Stimulated activated CD8-positive, alpha-beta memory T cell treated with anti-CD3 and anti-CD28 coated beads, Interleukin-12 subunit alpha, Interleukin-12 subunit beta, amount 100 ng/mL, for 4 hours (primary cell): ENCODE measurements at places on chromosomes 1 and 21.

DNA sequence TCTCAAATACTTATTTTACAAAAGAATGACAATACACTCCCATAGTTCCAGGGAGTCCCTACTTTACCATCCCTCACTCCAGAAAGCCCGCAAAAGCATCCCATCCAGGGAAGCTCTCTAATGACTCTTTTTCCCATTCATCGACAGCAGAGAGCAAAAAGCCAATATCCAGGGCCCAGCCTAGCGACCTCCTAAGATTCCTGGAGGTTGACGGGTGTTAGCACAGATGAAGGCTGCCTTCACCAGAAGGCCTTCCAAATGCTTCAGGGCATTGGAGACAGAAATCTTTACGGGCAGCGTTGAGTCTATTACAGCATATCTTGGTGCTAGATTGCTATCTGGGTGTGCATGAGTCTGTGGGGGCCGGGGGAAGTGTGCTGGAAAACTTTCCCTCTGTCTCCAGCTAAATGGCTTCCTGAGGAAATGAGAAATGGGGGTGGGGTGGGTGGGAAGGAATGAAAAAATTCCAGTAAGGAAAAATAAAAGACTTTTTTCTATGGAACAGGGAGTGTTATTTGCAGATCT is 136.6 kb downstream of the PROX1 start:
- DNase-seq = no peak

DNA sequence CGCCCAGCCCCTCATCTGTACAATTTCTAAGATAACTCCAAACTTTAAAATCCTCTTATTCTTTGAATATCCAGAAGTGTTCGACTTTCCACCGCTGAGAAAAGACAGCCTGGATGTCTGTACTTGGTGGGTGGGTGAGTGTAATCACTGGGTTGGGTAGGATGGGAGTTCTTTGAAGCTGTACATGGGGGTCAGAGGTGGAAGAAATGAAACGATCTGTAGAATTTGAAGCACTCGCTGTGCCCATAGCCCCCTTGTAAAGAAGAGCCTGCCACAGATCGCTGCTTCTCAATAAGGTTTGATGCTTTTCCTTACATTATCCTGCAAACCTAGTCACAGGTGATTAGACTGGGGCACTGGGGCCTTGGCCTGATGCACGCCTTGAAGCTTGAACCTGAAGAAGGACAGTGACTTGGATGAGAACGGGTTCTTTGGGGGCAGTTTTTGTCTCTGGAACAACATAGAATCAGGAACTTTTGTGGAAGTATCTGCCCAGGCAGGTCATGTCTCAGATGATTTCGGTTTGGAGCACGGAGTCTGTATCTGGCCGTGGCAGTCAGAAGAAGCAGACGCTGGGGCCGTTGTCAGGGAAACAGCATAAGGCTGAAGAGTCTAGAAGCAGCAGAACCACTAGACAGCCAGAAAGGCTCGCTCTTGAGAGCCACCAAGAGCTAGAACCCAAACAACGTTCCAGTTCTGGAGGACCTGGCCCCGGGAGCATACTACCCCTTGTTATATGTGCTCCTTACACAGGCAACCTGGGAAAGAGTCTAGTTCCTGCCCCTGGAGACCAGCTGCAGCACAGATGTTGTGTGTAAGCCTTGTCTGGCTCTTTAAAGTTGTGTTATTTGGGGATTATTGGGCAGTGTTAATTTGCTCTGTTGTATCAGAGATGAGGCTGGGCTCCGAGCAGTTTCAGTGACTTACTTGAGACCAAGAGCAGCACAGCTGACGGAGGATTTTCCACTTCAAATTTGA is 45.1 kb upstream of the SCCPDH start:
- DNase-seq = no peak

DNA sequence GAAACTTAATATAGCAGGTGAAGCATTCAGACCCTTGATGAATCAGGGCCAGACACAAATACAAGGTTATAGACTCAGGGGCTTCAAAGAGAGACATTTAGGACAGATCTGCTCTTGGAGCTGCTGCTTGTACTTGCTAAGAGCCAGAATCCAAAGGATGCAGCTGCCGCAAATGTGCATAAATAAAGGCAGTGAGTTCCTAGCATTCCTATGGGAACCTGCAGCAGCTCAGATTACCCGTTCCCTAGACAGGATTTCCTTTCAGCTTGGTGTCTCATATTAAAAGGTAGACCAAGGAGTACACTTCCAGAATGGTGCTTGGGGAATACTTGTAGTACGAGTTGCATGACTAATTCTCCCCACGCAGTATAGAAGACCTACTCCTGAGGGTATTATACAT is 9.7 kb upstream of the LRRC53 start:
- DNase-seq = no peak

GRCh38 chr1:160544647-160545046 is 21.6 kb upstream of the SLAMF6 start:
- no peak for DNase-seq

DNA sequence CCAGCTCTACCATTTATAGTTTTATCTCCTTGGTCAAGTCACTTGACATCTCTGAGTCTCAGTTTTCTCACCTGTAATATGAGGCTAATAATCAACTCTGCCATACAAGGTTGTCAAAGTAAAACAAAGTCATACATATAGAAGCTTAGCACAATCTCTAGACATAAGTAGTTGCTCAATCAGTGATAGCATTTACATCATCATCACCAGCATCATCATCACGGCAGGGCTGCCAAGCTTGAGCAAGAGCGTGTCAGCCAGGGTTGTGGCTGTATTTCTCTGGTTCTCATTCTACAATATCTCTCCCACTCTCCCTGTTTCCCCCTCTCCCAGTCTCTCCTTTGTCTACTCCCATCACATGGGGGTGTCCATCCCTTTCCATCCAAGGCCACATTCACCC is 41.7 kb upstream of the COA6 start:
- DNase-seq = no peak

GRCh38 chr1:111480674-111481073 is 6.9 kb downstream of the C1orf162 start:
- no peak for DNase-seq

- no peak for DNase-seq
Observed at GRCh38 chr1:29664711-29665110, 428.4 kb downstream of the PTPRU start.

- no peak for DNase-seq
Observed at GRCh38 chr1:169878498-169878897, 15.2 kb downstream of the SCYL3 start.

DNA sequence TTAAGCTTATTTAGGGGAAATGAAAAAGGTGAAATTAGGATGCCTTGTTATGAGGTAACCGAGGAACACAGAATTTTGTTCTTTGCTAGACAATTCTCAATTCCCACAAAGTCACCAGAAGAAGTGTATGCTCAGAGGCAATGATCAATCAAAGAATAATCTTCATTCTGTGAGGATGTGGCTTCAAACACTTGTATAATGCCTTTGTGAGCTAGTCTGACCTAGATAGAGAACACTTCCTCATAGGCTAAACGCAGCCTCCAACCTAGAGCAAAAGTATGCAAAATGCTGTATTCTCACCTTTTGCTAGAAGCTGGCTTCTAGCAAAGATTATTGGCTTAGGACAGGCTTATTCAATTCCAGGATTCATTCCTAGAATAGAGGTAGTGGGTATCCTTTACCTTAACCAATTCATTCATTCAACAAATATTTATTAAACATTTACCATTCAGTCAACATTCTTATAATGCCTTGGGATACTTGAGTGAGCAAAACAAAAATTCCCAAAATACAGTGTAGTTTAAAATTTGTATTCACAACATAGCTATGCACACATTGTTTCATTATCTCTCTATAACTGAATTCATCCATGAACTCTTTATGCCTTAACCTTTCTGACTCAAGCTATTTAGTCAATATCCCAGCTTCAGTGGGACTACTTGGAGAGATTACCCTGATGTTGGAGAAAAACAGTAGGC is 530.2 kb downstream of the PTPRC start:
- no peak for DNase-seq

DNA sequence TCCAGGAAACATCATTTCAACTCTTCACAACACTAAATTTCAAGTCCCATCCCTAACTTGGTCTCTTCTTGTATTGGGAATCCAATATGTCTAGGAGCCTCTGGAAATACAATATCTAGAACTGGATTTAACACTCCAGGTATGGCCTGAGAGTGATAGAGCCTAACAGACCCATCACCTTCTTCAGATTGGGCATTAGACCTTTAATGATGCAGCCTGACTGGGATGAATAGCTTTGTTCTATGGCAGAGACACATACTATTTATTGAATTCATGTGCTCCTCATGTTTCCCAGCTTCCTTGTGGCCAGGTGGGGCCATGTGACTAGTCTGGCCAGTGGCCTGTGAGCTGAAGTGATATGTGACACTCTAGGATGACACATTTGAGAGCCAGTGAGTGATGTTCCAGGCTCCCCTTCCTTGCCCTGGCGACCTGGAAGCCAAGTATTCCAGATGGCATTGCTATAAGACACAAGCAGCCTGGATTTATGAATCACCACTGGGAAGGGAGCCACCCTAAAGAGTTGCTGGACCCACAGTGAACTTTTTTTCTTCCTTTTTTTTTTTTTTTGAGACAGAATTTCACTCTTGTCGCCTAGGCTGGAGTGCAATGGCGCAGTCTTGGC is 31.0 kb upstream of the POU3F1 start:
- DNase-seq = no peak

DNA sequence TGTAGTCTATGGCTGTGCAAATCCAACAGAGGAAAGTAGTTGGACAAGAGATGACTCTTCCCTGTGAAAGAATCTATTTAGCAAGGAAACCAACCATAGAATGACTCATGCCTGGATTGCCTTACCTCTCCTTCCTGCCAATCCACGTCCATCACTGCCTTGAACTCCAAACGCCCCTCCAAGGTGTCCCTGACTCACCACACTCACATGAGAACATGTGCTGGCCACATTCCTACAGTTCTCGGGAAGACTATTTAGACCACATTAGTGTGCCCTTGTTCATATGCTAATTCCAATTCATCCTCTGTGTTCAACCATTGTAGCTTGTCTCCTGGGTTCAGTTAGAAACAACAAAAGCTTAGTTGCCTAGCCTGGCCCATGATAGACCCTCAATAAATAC is 157.3 kb downstream of the SLC30A10 start:
- DNase-seq = no peak

DNA sequence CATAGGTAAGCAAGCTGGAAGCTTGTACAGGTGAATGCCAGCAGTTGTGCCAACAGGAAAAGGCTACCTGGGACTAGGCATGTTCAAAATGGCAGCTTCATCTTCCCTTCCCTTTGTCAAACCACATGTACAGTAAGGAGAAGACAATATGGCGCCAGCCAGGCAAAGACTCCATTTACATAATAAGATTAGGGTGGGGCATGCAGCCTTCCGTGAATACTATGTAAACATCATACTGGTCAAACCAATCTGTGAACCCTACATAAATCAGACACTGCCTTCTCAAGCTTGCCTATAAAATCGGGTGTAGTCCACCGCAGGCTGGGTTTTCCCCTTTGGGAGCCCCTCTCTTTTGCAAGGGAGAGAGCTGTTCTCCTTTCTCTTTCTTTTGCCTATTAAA is 24.6 kb downstream of the ATF3 start:
- DNase-seq = no peak

DNA sequence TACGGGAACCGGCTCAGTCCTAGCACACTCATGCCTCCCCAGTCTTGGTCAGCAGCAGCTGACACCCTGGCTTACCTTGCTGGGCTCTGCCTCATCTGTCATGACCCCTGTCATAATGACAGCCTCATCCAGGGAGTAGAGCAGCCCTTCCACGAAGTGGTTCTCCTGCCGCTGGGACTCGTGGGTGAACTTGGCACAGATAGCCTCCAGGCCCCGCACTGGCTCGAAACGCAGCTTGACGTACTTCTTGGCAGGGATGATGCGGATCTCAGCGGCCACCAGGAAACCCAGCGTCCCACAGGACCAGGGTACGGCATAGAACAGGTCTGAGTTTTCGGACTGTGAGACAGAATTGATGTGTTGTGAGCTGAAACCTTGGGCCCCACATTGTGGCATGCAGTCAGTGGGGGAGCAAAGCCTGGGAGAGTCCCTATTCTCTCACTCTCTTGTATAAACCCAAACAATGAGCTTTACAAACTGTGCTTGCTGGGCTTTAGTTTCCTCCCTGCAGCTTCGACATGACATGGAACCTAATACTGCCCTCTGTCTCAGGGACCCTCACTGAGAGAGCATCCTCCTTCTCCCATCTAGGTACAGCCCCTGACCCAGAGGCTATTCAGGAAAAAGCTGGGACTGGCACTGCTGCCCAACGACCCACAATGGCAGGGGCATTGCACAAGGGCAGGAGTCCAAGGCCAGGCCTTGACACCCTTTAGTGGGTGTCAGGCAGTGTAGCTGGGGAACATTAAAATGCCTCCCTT is 15.5 kb downstream of the DHCR24 start:
- DNase-seq = no peak

DNA sequence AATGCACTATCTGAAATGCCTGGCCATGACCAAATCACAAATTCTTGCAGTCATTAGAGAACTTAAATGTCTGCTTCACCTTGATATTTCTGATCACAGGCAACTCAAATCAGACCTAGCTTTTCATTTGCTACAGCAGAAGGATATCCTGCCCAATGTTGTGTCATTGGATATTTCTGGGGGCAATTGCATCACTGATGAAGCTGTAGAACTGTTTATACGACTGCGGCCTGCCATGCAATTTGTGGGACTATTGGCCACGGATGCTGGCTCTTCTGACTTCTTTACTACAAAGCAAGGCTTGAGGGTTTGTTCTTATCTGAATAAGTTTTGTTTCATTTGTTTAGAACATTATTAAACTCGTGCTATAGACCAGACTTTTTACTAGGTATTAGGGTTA is 14.9 kb downstream of the ZYG11A start:
- DNase-seq = no peak

DNA sequence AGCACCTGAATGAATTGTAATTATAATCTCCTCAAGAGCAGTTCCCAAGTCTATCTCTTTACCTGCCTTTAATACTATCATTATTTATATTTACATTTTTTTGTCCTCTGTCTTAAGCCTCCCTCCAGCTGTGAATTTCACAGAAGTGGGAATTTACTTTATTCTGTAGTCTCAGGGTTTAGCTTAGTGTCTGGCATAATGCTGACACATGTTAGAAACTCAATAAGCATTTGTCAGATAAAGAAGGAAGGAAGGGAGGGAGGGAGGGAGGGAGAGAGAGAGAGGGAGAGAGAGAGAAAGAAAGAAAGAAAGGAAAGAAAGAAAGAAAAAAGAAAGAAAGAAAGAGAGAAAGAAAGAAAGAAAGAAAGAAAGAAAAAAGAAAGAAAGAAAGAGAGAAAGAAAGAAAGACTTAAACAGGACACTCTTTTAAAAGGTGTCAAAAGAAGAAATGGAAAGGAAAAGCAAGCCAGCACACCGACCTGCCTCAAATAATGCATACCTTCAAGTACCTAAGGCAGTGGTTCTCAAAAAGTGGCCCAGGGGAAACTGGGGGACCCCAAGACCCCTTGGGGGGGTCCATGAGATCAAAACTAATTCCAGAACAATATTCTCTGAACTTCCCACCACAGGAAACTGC is 1.8 kb upstream of the PGLYRP4 start:
- DNase-seq = no peak
